T1000 (cell line): ENCODE measurements at places on chromosomes 2 and 18.

GRCh38 chr2:240440704-240441320, 5.3 kb downstream of the GPC1 start:
- no peak for DNase-seq

DNA sequence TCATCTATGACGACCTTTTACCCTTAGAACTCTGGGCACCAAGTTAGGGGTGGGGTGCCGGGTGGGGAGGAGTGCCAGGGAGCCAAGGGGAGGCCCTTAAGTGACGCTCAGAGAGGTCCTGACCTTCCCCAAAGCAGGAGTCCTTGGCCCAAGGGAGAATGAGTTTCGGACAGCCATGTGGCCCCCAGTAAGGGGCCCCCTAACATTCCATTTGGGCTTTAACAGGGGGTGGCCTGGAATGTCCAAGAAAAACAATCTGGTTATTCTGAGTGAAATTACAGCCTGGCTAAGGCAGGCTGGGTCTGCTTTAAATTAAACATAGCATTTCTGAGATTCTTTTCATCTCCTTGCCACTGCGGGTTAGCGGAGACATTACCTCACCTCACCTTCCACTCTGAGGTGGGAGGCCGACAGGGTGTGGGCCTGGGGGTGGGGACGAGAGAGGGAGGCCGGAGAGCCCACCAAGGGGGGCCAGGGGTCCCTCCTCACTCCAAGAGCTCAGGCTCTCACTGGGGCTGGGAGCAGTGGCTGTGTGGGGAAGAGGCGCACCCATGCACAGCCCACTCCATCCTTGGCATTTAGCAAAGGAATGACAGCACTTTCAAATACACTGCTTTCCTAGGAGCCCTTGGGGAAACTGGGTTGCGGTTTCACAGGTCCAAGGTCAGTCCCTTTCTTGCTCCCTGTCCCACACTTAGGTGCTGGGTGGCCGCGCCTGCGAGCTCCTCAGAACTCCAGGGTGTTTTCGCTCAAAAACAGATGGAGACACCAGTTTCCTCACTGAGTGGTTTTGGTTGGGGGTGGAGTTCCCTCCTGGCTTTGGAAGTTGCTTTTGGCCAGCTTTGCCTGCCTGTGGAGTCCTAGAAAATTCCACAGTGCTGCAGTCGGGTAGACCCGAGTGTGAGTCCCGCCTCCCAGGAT, 107.4 kb downstream of the POLR1A start:
- DNase-seq: no peak

DNA sequence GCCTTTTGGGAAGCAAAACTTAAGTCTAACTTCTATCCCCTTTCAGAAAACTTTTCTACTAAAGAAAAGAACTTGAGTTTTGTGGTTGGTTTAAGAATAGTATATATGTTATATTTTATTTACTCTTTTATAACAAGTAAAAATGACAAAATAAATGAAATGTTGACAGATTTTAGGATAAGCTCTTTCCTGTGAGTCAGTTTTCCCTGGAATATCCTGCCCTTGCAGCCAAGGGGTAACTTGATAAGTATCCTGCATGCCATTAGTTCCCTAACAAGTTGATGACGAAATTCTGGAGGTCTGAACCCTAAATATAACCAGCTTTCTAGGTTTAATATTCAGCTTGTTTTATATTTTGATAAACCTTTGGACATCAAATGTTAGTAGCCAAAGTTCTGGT, 7.3 kb upstream of the HTR2B start:
- DNase-seq: no peak

GRCh38 chr2:96213379-96213778, 4.8 kb upstream of the STARD7 start:
- DNase-seq: no peak

GRCh38 chr2:16666449-16666801, 791 bp upstream of the CYRIA start:
- no peak for DNase-seq

DNA sequence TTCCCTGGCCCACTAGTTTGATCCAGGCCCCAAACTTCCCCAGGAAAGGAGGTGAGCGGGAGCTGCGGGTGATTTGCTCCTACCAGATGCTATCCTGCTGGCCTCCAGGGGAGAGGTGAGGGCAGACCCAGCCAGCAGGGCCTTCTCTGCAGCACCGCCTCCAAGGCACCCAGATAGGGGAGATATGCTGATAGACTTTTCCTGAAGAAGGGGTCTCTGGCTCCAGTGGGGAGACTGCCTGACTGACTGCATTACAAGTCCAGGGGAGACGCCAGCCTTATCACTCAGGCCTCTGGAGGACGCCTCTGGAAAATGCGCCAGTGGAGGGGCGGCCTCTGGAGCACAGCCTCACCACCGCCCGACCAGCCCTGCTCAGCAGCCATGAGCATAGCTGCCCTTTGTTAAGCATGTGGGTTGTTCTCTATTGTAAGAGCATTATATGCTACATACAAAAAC, 60.6 kb upstream of the SMAD7 start:
- no peak for DNase-seq

DNA sequence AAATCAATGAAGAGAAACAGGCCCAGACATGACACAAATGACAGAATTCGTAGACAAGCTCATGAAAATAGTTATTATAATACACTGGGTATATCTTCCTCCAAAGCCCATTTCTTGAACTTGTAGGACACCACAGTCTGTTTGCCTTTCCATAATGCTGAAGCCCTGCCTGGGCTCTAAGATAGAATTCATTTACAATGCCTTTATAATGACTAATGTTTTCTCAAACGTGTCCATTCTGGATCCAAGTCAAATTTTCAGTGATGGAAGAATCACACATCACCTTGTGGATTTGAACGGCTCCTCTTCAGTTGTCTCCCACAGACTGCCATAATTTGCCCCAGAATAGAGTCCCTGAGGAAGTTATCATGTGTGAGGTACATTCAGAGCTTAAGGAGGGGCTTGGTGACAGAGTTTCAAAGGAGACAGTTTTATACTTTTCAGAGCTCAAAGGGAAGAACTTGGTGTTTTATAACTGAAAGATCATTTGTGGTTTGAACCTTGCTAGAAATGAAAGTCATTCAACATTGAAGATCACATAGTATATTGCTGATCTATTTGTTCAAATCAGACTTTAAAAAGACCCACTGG, 38.2 kb downstream of the CASP8 start:
- no peak for DNase-seq

GRCh38 chr2:162241571-162241970, 1.7 kb downstream of the FAP start:
- no peak for DNase-seq

DNA sequence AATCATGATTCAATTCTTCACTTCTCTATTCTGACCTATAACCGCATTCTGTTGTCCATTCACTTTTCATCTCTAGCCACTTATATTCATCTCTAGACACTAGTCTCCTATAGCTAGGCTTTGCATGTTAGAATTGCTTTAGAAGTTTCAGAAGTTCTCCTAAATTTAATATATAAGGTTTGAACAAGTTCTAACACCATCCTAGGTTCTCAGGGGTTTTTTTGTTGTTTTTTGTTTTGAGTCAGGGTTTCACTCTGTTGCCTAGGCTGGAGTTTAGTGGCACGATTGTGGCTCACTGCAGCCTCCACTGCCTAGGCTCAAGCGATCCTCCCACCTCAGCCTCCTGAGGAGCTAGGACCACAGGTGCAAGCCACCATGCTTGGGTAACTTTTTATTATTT, 19.9 kb downstream of the WDSUB1 start:
- no peak for DNase-seq

- DNase-seq: no peak
These were observed 12.1 kb downstream of the AQP4 start for GRCh38 chr18:26853401-26853800.

DNA sequence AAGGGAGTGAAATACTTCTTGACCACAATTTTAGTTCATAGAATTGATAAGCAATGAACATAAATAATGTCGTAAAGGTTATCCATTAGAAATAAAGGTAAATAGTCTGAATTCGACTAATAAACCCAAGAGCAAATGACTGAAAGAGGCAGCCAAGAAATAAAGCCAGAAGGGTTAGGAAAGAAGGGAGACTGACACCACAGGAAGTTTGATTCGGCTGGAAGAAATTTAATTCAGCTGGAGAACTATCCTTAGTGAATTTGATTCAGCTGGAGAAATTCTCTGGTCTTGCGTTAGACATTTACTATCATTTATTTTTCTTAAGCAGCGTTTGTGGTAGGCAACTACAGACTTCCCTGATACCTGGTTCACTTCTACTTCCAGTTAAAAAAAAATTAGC, 429.6 kb downstream of the PID1 start:
- no peak for DNase-seq

DNA sequence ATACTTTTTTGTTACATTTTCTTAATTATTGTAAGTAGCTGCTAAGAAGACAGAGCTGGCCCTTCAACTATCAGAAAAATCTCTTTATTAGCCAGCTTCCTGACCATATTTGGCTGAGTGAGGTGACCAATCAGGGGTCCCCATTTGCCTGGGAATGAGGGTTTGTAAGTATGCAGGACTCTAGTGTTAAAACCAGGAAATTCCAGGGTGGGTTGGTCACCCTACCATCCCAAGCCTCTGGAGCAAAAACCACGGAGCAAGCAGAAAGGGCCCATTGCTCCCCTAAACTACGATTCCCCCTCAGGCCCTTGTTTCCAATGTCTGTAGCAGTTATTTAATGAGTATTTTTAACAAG, 165.6 kb upstream of the NCKAP5 start:
- no peak for DNase-seq

DNA sequence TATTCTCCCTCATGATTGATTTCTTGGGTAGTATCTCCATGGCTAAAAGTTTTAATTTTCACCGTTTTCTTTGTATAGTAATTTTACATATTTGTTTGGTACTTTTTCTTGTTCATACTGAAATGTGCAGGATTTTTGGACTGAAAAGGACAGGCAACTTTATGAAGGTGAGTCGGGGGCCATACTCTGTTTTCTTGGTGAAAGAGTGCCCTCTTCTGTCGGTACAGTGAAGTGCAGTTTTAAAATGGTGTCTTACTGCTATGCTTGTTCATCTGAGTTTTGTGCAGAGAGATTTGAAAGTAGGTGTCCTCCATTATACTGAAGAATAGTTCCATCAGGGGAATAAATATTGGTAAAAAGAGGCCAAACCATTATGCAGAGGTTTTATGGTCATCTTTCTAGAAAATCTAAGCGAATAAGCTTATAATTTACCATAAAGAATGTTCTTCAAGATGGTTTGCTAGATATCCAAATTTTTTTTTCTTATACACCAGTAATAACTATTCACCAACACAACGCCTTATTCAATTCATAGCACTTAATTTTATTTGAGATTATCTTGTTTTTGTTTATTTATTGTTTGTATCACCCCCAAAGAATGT, 8.7 kb upstream of the SERPINB13 start:
- peak; percentile 1 for DNase-seq

DNA sequence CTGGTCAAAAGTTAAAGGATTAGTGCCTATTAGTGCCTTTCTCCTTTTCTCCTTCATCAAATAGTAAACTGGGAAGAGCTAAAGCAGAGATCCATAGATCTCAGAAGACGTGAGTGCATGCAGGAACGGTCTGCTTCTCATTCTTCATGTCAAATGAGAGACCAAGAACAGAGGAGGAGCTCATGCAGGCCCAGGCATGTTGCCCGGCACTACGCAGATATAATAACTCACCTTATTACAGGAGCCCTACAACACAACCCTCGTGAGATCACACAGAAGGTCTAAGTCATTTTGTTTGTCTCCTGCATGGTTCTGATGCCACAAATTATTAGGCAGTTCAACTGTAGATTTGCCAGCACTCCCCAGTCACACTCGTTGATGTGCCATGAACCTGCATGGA, 71.8 kb downstream of the CMPK2 start:
- no peak for DNase-seq

DNA sequence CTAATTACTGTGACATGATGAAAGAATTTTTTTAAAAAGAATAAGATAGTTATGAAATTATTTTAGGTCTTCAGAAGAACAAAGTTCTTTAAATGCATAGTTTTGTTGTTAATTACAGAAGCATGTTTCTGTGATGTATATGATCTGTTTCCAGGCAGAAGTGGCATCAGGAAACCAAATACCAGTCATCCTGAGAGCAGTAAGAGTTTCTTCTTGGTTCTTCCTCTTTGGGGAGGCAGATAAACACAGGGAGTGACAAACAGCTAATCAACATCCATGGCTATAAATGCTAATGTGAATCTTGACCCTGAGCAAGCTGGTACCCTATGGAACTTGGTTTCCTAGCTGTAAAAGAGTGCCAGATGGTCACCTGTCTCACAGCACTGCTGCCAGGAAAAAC, 29.2 kb downstream of the WIPF1 start:
- DNase-seq: no peak

DNA sequence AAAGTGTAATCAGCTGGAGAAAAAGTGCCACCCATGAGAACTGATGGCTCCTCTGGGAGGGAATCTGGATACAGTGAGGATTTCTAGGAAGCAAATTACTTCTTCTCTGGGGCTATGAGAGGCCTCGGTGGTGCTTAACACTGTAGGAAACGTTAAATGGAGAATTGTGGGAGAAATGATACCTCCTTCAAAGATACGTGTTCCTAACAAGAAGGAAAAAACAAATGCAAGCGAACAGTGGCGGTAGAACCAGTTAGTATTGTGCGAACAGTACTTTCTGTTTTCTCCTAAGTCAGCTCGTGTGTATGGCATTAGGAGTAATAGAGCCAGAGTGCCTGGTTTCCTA, 587 bp upstream of the MTIF2 start:
- DNase-seq: no peak

DNA sequence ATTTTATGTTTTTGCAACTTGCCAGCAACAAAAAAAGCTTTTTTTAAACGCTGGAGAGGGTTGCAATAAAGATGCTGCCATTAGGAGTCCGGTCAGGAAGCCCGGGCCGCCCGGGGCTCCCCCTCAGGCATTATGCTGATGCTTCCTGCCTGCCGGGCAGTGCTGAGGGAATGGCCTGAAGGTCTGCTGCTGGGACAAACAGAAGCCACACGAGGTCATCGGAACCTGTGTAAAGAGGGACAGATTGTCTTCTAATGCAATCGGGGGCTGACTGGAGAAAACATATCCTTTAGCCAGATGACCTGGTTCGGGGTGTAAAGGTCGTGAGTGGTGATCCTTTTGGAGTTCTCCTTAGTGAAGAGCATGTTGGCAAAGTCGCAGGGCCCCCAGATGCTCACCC, 2.3 kb downstream of the IMPA2 start:
- DNase-seq: no peak

DNA sequence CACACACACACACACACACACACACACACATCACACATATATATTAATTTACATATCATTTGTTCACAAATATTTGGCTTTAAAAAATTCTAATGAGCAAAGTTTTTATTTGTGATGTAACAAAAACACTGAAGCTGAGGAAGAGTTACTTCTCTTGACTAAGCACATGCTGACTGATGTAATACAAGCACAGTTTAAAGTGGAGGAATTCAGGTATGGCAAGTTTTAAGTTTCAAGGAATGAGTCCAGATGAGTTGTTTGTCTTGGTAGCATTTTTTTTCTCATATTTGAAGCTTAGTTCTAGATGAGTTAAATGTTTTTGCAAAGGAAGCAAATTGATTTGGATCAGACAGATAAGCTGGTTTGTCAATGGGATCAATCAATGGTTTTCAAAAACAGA, 20.2 kb upstream of the CALCRL start:
- no peak for DNase-seq

- no peak for DNase-seq
These were observed 329.6 kb upstream of the ID2 start for GRCh38 chr2:8352296-8352695.

GRCh38 chr2:139064159-139064558, 284.0 kb upstream of the NXPH2 start:
- no peak for DNase-seq
